Stimulated activated CD8-positive, alpha-beta memory T cell treated with anti-CD3 and anti-CD28 coated beads, Interleukin-7, amount 100 ng/mL, for 24 hours (primary cell): ENCODE measurements at places on chromosomes 3 and 15.

GRCh38 chr15:82964890-82965289 lies 12.4 kb upstream of the HOMER2 start:
- DNase-seq = no peak

GRCh38 chr3:77222701-77223100 lies 182.8 kb downstream of the ROBO2 start:
- no peak for DNase-seq

DNA sequence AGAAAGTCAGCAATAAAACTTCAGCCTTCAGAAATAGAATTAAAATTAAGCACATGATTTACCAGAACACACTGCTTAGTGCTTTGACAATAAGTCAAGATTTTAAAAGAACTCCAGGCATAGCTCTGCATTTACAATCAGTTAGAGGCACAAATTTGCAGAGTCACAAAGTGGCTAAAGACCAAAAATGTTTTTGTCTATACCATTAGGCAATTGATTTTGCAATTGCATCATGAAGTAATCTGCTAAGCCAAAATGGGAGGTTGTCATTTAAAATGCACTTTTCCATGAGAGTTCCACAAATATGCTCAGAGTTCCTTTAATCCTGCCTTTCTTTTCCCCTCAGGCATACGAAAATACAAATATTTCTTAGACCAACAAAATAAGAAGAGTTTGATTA lies 10.1 kb upstream of the DCP1A start:
- no peak for DNase-seq

- no peak for DNase-seq
Observed at GRCh38 chr3:178195824-178196223, 340.4 kb upstream of the KCNMB2 start.

DNA sequence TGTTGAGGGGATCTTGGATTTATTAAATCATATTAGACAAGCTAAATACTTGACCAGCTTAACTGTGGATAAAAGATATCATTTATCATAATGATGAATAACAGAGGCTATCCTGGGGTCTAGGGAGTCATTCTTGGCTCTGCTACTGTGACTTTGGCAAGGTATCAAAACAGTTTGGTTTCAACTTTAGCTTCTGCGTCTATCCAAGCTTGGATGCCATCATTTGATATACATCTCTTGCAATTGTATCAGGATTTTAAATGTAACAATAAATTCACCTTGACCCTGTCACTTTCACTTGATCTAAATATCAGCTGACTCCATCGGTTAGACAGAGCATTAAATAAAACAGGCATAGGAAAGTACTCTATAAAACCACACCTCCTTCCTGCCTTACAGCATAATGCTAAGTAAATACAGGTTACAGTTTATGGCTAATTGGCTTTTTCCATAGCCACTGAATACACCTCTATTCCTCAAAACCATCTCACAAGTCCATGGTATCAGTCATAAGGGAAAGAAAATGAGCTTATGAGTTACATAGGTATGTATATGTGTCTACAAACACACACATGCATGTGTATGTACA lies 262.9 kb downstream of the CTNNB1 start:
- DNase-seq = no peak

- no peak for DNase-seq
Observed at GRCh38 chr3:48655606-48656005, 7.1 kb downstream of the CELSR3 start.

- DNase-seq = no peak
Observed at GRCh38 chr15:69603369-69604071, 150.9 kb downstream of the RPLP1 start.

- no peak for DNase-seq
Observed at GRCh38 chr3:60643831-60644230, 607.4 kb downstream of the FHIT start.

DNA sequence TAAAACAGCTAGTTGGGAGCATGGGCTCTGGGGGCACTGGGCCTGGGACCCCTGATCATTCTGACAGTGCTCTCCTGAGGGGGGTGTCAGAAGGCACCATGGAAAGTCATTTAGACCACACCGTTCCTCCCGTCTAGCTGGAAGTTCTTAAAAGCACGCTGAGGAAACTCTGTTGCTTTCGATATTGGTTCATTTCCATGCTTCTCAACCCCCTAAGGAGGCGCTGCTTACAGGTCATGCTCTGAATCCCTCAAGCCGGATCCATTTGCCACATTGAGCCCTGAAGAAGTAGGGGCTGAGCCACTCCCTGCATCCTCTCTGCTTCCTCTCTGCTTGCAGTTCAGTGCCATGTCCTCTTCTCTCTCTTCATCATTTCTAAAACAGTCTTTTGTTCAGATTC lies 187.2 kb downstream of the CACNA2D3 start:
- DNase-seq = no peak

DNA sequence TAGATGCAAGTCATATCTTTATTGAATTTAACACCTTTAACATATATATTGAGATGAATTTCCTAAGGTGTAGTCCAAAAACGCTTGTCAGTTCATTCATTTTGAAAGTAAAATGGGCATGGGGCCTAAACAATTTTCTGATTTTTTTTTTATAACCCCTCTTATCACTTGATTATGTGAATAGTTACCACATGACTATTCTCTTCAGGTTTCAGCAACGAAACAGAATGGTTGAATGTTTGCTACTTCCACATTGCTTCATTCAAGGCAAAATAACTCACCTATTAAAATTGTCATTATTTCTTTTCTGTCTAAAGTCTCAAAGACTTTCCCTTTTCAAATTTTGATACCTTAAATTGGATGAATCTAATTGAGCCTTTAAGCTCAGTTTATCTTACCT lies 96.4 kb downstream of the MBNL1 start:
- DNase-seq = no peak
